T-helper 2 cell (primary cell): ENCODE measurements at places on chromosomes 3 and 15.

- no peak for DNase-seq
Measured at GRCh38 chr3:98874602-98875249, 26.8 kb downstream of the DCBLD2 start.

DNA sequence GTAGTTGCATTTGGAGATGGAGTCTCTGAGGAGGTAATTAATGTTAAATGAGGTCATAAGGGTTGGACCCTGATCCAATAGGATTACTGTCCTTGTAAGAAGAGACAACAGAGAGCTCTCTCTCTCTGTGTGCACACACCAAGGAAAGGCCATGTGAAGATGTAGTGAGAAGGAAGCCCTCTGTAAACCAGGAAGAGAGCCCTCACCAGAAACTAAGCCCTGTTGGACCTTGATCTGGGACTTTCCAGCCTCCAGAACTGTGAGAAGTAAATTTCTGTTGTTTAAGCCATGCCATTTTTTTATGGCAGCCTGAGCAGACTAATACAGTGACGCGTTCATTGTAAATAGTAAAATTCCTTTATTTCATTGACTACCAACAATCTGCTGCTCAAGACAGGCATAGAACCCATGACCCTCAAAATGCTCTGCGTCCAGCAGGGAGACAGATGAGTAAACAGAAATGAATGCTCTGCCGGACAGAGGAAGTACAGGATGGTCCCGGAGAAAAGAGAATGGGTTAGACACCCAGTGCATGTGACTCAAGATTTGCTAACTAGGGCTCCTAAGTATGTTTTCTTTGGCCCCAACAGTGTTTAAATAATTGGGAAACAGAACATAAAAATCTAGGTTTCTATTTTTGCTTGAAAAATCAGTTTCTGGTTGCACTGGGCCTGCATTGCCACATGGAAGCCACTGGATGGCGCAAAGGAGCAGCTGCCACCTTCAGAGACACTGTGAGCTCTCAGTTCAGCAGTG, 37.9 kb upstream of the TNFAIP8L3 start:
- no peak for DNase-seq

DNA sequence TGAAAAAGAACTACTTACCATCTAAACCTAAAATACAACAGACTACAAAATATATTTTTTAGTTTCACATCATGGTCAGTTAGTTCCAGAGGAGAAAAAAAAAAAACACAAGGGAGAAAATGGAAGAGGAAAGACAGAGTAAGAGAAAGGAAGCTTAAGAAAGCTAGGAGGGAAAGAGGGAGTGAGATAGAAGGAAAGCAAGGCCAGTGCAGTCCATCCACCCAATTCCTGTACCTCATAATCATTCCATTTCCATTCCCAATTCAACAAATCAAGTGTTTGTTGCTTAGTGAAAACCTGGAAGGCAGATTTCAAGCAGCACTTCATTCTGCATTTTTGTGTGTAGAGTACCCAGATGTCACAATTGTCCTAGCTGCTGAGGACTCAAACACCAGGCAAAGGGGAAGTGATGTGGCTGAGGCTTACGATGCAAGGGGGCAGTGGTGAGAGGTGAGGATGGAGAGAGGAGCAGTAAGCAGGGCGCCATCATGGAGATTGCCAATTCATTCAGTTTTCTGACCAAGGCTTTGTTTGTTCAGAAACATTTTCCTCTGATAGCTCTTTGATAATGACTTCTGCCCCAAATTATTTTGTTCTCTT, 83.6 kb upstream of the GSK3B start:
- no peak for DNase-seq

DNA sequence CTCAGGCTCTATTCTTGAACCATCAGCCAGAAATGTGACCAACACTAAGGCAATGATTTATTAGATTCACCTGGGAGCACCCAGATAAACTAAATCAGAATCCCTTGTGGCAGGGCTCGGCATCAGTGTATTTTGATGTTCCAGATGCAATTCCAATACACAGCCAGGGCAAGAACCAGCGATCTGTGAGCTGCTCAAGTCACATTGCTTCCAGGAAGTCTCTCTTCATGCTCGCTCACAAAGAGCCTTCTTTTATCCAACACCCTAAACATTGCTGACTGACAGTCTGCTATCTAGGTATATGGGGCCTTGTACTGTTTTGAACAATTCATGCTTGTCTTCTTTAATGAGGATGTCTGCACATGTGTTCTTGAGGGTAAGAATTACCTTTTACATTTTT, 40.9 kb upstream of the GOLGA8J start:
- DNase-seq, result no peak

DNA sequence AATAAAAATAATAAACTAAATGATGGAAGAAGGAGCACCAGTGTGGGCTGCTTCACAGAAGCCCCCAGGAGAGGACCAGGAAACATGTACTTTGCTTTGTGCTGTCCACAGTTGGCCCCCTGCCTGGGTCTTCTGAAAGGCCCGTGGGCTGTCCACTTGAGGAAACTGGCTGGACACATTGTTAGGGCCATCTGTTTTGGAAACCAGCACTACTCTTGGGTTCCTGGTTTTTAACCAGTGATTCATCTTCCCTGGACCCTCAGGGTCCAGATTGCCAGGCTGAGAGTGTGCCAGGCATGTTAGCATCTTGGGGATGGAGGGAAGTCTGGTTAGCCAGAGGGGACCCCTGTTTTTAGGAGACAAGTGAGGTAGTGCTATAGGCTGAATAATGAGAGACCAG, 297.2 kb upstream of the C2CD4B start:
- no peak for DNase-seq

DNA sequence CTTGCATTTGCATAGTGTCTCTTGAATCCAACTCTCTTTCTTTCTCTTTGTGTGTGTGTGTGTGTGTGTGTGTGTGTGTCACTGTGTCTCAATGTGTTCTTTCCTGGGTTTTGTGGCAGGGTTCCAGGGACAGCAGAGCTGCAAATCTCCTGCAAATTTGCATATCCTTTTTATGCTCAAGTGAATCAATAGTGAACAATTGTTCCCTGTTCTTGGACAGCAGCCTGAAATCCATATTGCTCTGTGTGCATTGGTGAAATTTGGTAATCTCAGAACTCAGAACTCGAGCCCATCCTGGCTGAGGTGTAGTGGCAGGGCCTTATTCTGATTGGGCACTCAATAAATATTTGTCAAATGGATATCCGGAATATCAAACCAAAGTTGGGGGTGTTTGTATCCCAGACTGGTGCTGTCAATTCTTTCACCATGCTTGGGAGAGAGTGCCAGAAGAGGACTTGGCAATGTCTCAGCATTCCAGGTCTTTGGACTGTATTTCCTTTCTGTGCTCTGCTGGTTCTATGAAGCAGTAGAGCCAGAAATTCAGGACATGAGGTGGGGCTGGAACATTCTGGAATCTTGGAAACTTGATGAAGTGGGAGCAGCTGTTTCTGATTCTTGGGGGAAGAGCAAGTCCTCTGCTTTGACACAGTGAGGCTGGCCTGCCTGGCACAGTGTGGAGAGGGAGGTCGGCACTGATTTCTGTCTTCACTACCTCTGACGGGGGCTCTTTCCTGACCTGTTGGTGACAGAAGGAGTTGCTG, 380.6 kb upstream of the C2CD4B start:
- DNase-seq, result no peak

DNA sequence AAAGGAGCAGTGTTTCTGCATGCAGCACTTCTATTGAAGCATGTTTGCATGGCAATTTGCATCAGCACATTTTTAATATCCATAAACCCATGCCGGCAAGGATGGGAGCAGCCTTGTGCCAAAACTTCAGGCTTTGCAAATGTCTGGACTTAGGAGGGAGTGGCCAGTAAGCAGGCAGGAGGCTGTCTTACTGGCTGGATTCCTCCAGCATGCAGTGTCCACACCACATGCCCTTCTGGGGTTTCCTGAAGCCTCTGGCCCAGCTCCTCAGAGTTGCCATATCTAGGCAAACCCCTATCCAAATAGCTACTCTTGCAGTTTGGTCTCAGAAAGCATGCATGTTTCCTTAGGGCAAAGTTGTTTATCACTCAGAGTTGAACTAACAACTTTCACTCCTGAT, 139.1 kb upstream of the MRPS22 start:
- DNase-seq, result no peak
